ENCODE measurements at places on chromosomes 2 and 18.

DNA sequence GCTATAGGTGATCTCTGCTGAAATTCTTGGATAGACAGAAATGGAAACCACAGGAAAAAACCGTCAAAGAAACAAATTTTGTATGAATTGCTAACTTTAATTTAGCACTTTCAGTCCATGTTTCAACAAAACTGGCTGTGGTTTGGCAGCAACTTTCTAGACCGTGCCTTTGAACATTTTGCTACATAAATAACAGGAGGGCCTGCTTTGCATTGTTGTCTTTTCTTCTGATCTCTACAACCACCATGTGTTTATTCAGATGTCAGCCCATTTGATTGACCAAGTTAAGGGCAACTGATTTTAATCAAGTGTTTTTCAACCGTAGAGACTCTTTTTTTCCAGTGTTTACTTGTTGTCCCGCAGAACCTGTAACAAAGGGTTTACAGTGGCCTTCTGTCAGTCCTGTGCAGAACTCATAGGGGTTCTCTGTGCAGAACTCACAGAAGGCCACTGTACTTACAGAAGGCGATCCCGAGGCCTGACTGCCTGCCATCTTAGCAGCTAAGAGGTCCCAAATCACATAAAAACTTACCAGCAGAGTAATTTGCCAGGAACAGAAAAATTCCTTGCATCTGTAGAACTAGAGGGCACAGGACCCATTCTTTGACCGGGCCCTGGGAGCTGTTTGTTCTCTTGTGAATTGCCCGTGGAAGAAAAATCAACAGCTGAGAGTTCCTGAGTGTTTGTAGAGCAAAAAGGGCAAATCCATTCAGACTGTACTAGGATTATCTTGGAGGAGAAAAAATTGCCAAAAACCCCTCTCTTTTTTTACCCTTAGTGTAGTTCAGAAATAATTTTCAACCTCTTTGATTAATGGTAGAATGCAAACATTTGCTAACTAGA is 120.6 kb downstream of the PRKRA start:
- peaks cover 5% of the 10 kb centered on the region for H3K27me3 ChIP-seq
- H3K27ac ChIP-seq = no peak overlapping the region
- no peaks in the 10 kb centered on the region for H3K36me3 ChIP-seq
- no peak overlapping the region for H3K4me3 ChIP-seq

DNA sequence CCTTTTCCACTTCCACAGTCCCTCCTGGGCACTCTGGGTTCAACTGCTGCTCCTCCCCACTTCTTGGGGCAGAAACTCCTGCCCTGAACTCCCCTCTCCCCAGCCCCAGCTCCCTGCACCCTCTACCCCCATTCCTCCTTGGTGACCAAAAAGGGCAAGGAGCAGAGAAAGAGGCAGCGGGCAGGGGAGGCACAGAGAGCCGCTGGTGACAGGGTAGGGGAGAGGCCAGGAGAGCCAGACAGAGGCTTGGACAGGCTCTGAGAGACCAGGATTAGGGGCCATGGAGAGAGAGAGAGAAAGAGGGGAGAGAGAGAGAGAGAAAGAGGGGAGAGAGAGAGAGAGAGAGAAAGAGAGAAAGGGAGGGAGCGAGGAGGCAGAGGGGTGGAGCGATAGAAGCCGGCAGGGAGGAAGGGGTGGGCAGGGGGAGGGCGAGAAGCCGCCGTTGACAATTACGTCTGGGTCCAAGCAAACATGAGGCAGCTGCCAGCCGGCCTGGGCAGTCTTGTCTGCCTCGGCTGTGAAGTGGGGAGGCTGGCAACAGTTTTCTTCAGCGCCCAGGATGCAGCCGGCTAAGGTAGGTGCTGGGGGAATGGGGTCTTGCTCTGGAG is at the start of gene KCNIP3:
TSS of gene KCNIP3 (plus strand) at position 468 of the 608 bp plus-strand sequence. CDS start at position 560, 92 bp downstream.
- no peak for DNase-seq
- H3K27me3 ChIP-seq = peaks cover 25% of the 10 kb centered on the region
- no peaks in the 10 kb centered on the region for H3K36me3 ChIP-seq
- peaks cover 4% of the 10 kb centered on the region for H3K4me1 ChIP-seq
- H3K27ac ChIP-seq = no peak within 1 kb of the TSS
- no peak within 1 kb of the TSS for H3K4me3 ChIP-seq

- H3K27ac ChIP-seq = no peak overlapping the region
- H3K4me3 ChIP-seq = no peak overlapping the region
- H3K36me3 ChIP-seq = peaks cover 4% of the 10 kb centered on the region
- peaks cover 27% of the 10 kb centered on the region for H3K27me3 ChIP-seq
- DNase-seq = no peak
Observed at GRCh38 chr2:20677301-20678085, 10.5 kb downstream of the GDF7 start.

- H3K27me3 ChIP-seq = no peaks in the 10 kb centered on the region
- H3K4me3 ChIP-seq = no peak overlapping the region
- H3K36me3 ChIP-seq = no peaks in the 10 kb centered on the region
- H3K27ac ChIP-seq = no peak overlapping the region
- no peaks in the 10 kb centered on the region for H3K4me1 ChIP-seq
Observed at GRCh38 chr18:3402982-3403451, 47.0 kb upstream of the TGIF1 start.

GRCh38 chr18:1394966-1395365 is 490.3 kb downstream of the ADCYAP1 start:
- H3K4me1 ChIP-seq = no peaks in the 10 kb centered on the region
- H3K27me3 ChIP-seq = no peaks in the 10 kb centered on the region
- H3K36me3 ChIP-seq = no peaks in the 10 kb centered on the region
- H3K27ac ChIP-seq = no peak overlapping the region
- no peak overlapping the region for H3K4me3 ChIP-seq

- no peak for DNase-seq
- no peak overlapping the region for H3K27ac ChIP-seq
- H3K36me3 ChIP-seq = peaks cover 2% of the 10 kb centered on the region
- H3K4me1 ChIP-seq = peaks cover 35% of the 10 kb centered on the region
- H3K4me3 ChIP-seq = peak overlapping the region; percentile 62
Observed at GRCh38 chr18:76819411-76820136, 2.8 kb upstream of the ZNF236 start.

DNA sequence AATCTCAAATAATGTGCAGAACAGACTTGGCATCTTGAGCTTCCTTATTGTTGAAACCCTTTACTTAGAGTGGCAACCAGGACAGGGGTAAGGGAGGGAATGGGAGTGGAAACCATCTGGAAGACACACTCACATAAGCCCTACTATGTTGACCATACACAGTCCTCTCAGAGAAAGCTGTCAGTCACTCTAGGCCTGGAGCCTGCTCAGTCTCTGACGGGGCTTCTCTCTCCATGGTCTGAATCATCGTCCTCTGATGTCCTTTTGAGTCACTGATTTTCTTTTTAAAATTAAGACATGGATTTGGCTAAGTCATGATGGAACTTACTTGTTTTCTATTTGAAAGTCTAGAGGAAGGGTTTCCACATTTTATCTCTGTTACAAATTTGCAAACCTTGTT is 74.0 kb downstream of the MYO1B start:
- no peak for DNase-seq
- H3K4me1 ChIP-seq = peaks cover 14% of the 10 kb centered on the region
- H3K4me3 ChIP-seq = no peak overlapping the region
- no peaks in the 10 kb centered on the region for H3K36me3 ChIP-seq
- H3K27me3 ChIP-seq = peaks cover 30% of the 10 kb centered on the region

DNA sequence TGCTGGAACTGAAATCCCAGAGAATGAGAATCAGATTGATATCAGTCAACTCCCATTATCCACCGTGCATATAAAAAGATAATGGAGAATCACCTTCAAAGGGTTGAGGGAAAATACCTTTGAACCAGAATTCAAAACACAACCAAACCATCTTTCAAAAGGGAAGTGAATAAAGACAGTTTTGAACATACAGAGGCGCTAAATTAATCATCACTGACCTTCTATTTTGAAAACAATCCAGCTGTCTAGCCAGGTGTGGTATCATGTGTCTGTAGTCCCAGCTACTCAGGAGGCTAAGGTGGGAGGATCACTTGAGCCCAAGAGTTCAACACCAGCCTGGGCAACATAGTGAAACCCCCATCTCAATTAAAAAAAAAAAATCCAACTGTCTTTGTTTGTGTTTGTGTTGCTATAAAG is 63.6 kb downstream of the TRABD2A start:
- peaks cover 27% of the 10 kb centered on the region for H3K4me1 ChIP-seq
- H3K27ac ChIP-seq = peak overlapping the region; percentile 62

DNA sequence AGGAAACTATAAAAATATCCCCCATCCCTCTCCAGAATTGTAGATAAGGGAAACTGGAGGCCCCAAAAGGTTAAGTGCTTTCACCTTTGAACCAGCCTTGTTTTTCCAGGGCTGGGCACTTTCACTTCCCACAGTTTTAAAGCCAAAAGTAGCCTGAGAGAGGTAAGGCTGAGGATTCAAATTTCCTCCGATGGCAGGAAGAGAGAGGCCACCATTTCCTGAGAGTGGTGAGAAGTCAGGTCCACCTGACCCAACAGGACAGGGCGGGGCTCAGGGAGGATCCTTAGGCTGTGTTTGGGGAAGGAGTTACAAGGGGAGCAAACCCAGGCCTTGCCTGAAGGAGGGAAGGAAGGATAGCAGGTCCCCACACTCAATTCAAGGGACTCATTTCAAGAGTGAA is 4.7 kb upstream of the TEX261 start:
- no peak for DNase-seq
- peaks cover 7% of the 10 kb centered on the region for H3K4me1 ChIP-seq
- H3K36me3 ChIP-seq = no peaks in the 10 kb centered on the region
- H3K27ac ChIP-seq = peak overlapping the region; percentile 57
- no peaks in the 10 kb centered on the region for H3K27me3 ChIP-seq

- DNase-seq = no peak
- no peaks in the 10 kb centered on the region for H3K36me3 ChIP-seq
- no peaks in the 10 kb centered on the region for H3K27me3 ChIP-seq
- no peak overlapping the region for H3K27ac ChIP-seq
- H3K4me1 ChIP-seq = no peaks in the 10 kb centered on the region
- H3K4me3 ChIP-seq = no peak overlapping the region
Observed at GRCh38 chr2:13585732-13586131, 869.0 kb downstream of the TRIB2 start.

DNA sequence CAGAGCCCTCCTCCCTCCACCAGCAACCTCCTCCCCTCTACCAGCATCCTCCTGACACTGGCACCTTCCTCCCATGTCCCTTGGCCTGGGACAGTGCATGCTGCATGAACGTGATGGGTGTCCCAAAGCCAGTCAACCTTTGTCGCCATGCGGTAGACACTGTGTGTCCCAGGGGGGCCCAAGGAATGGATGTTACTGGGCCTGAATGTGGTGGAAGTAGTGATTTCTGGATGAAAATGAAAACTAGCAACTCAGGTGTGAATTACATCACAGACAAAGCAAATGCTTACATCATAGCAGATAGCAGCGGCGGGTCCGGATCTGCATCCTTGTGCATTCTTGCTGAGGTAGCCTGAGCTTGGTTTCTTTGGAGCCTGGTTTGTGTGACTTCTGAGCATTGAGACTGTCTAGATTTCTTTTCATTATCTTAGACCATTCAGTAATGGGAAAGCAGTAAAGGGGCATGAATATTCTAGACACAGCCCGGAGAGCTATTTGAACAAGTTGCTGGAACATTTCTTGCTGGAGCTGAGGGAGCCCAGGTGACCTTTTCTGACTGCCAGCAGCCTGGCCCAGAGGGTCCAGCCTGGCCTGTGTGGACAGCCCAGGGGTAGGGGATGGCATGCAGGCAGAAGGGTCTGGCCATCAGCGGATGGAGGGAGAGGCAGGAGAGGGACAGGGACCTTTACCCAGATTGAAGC is 100.4 kb downstream of the FAM210A start:
- DNase-seq = no peak
- H3K36me3 ChIP-seq = no peaks in the 10 kb centered on the region
- H3K4me3 ChIP-seq = no peak overlapping the region
- no peaks in the 10 kb centered on the region for H3K27me3 ChIP-seq

All from T-helper 17 cell (primary cell).